ENCODE measurements at places on chromosomes 12 and 14. TPM values are rescaled to one million over a fixed set of nuclear protein-coding genes. Genes with fewer than 3 reads are reported as not detected.

Gene RFX4
- not detected for total RNA-seq

DNA sequence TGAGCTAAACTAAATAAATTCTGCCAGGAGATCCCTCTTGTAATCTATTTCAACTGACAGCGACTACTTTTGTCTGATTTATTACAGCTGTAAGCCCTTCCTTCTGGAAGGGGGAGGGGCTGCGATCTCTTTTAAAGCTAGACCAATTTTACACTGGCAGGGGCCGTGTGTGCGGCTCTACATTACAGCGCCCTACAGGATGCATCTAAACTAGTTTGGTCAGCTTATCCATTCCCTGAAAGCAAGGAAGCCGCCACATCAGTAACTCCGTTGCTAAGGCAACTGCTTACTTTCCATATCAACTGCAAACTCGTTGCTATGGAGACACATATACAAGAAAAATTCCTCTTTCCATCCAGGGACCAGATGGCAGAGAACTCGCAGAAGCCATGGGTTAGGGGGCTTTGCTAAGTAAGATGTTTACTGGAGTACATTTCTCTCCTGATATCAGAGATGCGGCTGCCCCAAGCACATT lies 17.4 kb downstream of the FOXN3 start:
- no peak for DNase-seq

DNA sequence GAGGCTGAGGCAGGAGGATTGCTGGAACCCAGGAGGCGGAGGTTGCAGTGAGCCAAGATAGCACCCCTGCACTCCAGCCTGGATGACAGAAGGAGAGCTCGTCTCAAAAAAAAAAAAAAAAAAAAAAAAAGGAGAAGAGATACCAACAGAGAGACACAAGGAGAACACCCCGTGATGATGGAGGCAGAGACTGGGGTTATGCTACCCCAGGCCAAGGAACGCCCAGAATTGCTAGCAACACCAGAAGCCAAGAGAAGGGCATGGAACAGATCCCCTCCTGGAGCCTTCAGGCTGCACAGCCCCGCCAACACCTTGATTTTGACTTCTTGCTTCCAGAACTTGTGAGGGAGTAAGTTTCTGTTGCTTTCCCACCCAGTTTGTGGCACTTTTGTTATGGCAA lies 148.0 kb upstream of the FOXN3 start:
- DNase-seq = no peak

Gene GRIP1
- total RNA-seq = not detected

DNA sequence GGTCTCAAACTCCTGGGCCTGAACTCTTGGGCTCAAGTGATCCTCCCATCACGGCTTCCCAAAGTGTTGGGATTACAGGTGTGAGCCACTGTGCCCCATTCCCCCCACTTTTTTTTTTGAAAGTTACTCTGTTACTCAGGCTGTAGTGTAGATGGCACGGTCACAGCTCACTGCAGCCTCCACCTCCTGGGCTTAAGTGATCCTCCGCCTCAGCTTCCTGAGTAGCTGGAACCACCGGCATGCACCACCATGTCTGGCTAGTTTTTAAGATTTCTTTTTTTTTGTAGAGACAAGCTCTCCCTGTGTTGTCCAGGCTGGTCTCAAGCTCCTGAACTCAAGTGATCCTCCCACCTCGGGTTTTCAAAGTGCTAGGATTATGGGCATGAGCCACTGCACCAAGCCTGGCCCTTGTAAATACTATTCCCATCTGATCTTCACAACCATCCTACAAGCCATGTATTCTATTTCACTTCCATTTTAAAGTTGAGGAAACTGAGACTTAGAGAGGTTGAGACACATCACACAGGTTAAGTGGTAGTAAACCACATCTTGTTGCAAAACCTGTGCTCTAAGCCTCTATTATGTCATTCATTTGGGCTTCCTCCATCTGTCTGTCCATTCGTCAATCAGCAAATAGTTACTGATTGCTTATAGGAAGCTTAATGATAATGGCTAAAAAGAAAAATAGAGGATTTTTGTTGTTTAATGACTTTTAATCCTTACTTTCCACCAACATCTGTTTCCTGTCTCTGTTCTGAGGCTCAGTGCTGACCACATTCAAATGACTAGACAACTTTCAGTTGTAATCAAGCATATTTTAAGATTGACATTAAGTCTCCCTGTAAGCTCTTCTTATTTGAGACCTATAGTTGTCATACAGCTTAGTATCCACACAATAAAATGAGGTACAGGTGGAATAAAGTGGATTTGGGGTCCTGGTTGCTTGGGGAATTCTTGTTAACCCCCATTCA lies 9.2 kb downstream of the ASCL4 start:
- DNase-seq = no peak

DNA sequence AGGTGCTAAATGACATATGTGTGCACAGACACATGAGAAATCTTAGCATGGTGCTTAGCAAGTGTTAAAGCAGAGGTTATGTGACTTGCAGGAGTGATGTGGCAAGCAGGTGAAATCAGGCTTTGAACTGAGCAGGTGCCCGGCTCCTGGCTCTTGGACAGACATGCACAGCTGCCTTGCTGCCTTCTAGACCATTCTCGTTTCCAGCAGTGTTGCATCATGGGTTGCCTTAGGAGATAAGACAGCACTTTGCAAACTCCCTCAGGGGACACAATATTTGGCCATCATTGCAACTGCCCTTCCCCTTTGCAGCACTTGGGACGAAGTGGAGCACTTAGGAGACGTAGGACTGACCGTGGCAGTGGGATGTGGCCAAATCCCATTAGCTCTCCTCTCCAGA lies 17.2 kb upstream of the GSC start:
- no peak for DNase-seq

DNA sequence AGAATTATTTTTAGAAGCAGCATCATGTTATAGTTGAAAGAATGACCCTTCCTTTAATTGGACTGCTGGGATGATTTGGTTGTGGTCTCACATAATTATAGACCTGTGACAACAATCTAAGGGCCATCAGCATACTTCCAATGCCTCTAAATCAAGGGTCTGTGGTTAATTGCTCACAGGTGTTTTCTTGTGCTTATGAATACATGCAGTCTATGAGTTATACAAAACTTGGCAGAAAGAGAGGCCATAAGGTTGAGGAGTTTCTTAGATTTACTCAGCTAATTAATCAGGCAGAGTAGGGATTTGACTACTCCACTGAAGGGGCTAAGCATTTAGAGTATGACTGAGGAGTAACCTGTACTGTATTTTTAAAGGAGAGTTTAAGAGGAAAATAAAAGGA lies 37.0 kb upstream of the FRMD6 start:
- DNase-seq = no peak

DNA sequence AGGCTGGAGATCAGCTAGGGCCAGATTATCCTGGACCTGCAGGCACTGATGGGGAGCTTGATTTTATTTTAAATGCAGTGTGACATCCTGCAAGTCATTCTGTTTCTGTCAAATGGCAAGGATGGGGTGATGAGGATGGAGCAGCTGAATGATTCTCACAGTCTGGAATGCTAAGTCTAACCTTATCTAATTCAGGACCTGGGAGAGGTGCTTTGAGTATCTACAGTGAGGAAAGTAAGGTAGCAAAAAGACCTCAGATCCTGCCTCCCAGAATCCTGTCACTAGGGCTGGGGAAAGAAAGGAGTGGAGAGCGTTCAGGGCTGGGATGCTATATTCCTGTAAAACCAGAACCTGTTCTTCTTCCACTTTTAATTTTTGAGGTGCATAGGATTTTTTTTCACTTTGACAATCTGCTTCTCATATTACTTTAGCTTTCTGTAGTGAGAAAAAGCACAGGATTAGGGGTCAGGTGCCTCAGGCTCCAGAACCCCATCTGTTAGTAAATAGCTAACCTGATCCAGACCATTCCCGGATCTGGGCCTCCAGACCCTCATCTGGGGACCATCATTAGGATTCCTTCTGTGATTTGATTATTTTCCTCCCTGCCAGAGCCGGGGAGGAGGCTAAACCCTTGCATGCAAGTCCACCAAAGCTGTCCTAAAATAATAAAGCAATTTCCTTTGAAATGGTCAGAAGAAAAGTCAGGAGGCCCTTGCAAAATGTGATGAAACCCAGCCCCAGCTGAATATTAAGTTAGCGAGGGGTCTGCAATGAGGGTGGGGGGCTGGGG lies 54.7 kb downstream of the ASCL1 start:
- no peak for DNase-seq

GRCh38 chr12:88339254-88339949 lies 197.3 kb downstream of the TMTC3 start:
- DNase-seq = no peak

Gene UNC79
- not detected for total RNA-seq
